ENCODE measurements at places on chromosomes 1 and 21. TPM values are rescaled to one million over a fixed set of nuclear protein-coding genes. Genes with fewer than 3 reads are reported as not detected.

ADAM15 gene
- total RNA-seq = 164 TPM

PPM1J gene
- total RNA-seq = 7.7 TPM

FAM110D gene
- total RNA-seq = not detected

ZFP69 gene
- 2.6 TPM for total RNA-seq

GBP4 gene
- 0.35 TPM for total RNA-seq

ADGRL4 gene
- total RNA-seq = 14.6 TPM

GJC2 gene
- 0.14 TPM for total RNA-seq

RAB3B gene
- total RNA-seq = 35.5 TPM

S100A5 gene
- 2.7 TPM for total RNA-seq

CCDC181 gene
- 2.0 TPM for total RNA-seq

KDM1A gene
- 136 TPM for total RNA-seq

DIO1 gene
- total RNA-seq = not detected

FMO5 gene
- 0.29 TPM for total RNA-seq

LCE3D gene
- not detected for total RNA-seq

PTPRF gene
- total RNA-seq = 155 TPM

HCRTR1 gene
- not detected for total RNA-seq

FHAD1 gene
- 0.43 TPM for total RNA-seq

RNU1-1 gene
- total RNA-seq = under 0.01 TPM

RHOU gene
- total RNA-seq = 0.14 TPM

FBLIM1 gene
- 194 TPM for total RNA-seq

Measured in epithelial cell of proximal tubule (primary cell).